Kidney epithelial cell (primary cell): ENCODE measurements at places on chromosomes 7 and 10. TPM values are rescaled to one million over a fixed set of nuclear protein-coding genes. Genes with fewer than 3 reads are reported as not detected.

DNA sequence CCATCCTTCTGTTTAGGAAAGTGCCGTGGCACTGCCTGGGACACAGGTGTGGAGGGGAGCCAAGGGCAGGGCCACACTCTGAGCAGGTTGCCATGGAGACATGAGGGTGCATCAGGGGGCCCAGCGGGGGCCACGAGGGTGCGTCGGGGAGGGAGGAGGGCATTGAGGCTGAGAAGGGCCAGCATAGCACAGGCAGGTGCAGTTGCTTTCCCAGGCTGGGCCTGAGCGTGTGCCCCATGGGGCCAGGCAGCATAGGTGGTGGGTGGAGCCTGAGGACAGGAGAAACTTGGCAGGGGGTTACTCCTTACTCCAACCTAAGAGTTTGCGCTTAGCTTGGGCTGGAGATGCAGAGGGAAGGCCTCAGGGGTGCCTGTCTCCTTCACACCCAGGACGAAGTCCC, 15.2 kb downstream of the YKT6 start:
- DNase-seq, result no peak

- no peak for DNase-seq
These were observed 809 bp downstream of the HOXA9 start for GRCh38 chr7:27164367-27165088.

DNA sequence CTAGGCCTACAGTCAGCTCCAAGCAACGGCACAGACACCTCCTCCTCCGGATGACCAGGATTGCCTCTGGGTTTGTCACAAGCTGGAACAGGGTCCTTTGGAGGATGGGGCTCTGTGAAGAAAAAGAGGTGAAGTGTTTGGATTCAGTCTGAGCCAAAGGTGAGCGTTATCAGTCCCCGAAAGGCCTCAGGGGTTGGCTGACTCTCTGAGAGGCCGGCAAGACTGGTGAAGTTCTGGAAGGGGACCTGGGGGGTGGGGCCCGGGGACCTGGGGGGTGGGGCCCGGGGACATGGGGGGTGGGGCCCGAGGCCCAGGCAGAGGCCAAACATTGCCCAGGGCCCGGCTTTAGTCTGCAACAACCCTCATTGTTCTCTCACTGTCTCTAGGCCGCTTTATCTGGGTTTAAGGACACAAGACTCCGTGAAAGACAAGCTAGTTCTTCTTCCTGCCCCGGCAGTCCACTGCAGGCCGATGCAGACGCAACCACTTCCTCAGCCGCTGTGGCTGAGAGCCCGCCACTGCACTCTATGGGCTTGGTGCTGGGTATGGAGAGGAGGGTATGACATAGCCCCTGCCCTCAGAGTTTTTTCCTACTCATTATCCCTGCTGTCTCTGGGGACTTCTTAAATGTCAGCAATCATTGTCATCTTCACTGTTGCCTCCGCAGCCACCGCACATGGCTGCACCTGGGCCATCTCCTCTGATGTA, 27.4 kb upstream of the PSAP start:
- DNase-seq, result no peak

DNA sequence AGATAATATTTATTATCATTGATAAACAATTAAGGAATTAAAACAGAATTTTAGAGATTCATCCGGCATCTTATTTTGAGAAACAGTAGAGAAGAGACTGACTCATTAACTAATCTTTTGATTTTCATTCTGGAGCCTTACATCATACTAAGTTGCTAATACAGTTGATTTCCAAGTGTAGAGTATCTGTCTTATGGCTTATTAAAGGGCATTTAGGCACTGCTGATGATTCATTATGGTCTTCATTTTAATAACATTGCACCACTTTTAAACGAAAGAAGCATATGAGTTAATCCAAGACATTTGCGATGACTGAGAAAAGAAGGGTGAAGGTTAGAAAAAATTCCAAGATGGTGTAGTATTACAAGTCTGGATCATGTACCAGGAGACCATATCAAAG, 186.0 kb upstream of the CACNA2D1 start:
- no peak for DNase-seq

The CCDC71L gene
- total RNA-seq, result 26.2 and 32.1 TPM in 2 replicates

DNA sequence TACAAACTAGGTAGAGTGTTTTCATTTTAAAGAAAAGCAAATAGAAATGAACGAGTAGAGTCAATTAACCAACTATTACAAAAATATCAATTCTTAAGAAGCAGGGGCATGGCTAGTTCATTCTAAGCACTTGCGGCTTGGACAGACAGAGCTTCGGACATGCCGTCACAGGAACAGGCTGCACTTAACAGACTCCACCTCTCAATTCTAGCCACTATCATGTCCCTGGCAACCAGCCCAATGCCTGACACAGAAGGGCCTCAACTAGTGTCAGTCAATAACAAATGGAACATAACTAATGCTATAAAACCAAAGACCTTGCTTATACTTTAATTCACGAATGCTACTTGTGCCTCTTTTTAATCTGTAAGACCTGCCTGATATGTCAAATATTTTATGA, 74.4 kb downstream of the TPK1 start:
- DNase-seq, result no peak

The TDRD1 gene
- not detected in 2 replicates for total RNA-seq

The CYP3A7 gene
- total RNA-seq, result not detected in 2 replicates

DNA sequence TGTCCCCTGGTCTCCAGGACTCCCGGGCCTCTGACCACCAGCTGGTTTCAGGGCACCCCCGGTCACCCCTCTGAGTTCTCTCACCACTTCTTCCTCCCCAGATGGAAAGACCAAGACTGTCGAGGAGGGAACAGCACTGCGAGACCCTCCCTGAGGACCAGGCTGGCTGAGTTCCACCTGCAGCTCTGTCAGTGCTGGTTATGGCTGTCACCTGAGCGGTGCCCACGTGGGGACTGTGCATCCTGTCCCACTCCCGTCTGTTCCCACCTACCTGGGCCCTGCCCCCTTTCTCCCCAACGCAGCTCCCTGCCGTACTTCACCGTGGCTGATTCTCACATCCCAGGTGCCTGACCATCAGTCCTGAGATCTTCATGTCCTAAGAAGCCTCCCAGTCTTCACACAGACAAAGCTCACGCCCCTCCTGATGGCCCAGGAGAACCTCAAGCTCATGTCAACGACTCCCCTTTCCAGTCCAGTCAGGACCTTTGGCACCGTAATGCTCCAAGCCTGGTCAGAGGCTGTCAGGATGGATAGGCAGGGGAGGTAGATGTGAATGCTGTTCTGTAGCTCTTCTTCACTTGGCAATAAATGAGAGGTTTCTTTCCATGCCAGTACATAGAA, 159.7 kb downstream of the USP6NL start:
- no peak for DNase-seq

DNA sequence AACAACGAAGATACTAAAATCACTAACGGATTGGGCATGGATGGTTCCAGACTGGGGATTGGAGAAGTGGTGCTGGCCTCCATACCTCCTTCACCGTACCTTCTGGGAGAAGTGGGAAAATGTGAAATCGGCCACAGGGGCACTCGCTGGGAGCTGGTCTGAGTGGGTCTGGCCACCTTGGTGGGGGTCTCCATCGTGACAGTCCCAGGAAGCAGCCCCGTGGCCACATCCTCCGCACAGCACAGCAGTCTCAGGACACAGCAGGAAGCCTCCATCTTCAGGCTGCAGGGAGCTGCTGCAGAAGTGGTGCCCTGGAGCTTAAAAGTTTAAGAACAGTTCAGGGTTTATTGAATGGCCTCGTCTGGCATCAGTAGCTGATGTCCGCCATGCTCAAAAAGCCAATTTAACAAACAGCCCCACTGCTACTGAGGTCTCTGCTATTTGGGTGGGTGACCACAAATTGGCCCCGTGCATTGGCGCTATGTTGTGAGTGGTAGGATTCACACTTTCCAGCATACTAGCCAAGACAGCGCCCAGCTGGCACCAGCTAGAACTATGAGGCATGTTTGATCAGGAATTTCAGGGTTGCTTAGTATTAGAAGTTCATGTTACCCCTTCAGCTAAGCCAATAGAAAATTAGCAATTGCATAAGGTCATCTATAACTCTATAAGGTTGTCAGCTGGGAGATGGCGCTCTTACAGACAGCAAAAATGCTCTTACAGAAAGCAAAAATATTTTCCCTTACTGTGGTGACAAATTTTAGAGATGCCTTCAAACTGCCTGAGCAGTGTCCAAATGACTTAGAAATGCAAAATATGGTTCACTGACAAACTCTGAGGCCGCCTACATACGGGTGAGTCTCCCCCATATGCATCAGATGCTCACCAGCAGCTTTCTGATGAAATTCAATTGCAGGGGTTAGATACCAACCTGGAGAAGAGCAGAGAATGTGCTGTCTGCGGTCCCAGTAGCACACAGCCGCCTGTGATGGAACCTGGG, 17.0 kb downstream of the PKD1L1 start:
- no peak for DNase-seq

DNA sequence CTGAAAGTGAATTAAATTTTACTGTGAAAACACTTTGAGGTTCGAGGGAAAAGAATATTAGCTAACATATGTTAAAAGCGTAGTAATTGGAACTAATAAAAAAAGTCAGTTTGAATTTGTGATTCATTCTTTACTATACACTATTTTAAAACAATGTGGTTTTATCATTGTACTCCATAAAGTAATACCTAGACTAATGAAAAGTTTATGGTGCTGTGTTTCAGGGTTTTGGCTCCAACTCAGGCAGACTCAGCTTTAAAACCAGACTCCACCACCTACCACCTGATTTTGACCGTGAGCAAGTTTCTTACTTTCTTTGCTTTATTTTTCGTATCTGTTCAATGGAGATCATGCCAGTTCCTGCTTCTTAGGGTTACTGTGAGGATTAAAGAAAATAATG, 9.2 kb upstream of the PRTFDC1 start:
- no peak for DNase-seq

DNA sequence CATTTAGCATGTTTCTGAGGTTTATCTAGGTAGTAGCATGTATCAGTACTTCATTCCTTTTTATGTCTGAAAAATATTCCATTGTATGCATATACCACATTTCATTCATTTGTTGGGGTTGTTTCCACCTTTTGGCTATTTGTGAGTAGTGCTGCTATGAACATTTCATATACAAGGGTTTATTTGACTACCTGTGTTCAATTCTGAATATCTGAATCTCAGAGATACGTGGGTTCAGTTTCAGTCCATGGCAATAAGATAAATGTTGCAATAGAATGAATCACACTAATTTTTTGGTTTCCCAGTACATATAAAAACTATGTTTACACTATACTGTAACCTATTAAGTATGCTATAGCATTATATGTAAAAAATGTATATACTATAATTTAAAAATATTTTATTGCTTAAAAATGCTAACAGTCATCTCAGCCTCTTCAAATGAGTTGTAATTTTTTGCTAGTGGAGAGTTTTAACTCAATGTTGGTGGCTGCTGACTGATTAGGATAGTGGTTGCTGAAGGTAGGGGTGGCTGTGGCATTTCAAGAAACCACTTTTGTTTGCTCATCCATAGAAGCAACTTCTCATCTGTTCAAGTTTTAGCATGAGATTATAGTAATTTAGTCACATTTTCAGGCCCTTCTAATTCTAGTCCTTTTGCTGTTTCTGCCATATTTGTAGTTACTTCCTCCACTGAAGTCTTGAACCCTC, 13.9 kb downstream of the PLEKHA1 start:
- no peak for DNase-seq

- DNase-seq, result no peak
These were observed 164.5 kb upstream of the SMIM30 start for GRCh38 chr7:113282875-113283274.

The NAT16 gene
- not detected in 2 replicates for total RNA-seq

The LANCL2 gene
- 13.0 and 18.5 TPM in 2 replicates for total RNA-seq

- DNase-seq, result no peak
These were observed 22.0 kb upstream of the UBE3C start for GRCh38 chr7:157116762-157117161.

DNA sequence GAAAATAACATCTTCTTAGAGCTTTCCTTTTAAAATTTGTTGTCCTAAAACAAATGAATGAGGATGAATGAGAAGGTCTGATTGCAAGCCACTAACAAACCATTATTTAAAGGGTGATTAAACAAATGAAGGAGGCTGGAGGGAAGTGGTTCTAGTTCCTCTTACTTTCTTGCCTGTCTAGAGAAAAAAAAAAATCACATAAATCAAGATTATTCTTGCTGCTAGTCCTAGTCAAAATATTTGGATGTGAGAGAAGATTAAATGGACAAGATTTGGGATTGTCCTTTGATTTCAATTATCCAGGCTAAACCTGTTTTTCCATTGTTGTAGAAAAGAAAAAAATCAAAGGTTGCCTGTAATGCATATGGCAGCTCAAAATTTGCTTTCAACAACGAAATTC, 3.3 kb downstream of the SKAP2 start:
- DNase-seq, result no peak

DNA sequence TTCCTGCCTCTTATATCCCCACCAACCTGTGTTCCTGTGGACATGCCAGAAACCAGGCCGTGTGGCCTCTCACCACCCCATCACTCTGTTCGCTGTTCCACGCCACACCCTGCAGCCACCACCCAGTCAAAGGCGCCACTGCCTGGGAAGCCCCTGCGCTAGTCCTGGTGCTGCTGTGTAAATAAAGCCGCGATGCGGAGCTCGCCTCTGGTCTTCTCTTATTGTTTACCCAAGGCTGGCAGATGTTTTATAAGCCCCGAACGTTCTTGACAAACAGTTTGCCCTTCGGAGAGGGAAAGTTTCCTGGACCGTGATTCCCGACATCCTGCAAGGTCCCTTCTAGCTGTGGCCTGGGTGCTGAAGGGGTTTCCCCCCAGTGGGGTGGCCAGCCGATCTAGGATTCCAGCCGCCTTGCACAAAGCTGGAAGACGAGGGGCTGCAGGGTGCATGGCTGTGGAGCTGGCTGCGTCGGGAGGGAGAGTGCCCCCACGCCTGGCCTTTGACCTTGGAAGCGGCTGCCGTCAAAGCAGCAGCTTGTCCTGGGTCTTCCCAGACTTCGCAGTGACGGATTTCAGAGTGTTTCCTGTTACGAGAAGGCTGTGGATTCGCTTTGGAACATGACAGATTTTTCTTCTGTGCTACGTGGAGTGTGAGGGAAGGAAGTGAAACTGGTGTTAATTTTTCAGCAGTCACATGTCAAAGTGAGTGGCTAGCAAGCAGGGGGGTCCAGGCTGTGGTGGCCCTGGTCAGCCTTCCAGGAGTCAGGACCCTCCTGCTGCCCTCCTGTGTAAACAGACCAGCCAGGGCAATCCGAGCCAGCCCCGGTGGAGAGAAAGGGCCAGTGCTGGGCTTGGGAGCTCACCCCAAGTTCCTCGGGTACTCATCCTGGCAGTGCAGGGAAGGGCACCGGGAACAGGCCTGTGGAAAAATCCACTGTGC, 61.6 kb downstream of the LHPP start:
- no peak for DNase-seq

The CRTAC1 gene
- 3.2 and 3.3 TPM in 2 replicates for total RNA-seq
